ENCODE measurements at places on chromosomes 6 and 20. TPM values are rescaled to one million over a fixed set of nuclear protein-coding genes. Genes with fewer than 3 reads are reported as not detected.

- no peak for DNase-seq
Observed at GRCh38 chr6:8059129-8059528, 5.1 kb downstream of the BLOC1S5 start.

- peak; percentile 72 for DNase-seq
Observed at GRCh38 chr6:19320111-19320581, 517.0 kb upstream of the ID4 start.

- DNase-seq = no peak
Observed at GRCh38 chr20:8250539-8251200, 118.6 kb downstream of the PLCB1 start.

DNA sequence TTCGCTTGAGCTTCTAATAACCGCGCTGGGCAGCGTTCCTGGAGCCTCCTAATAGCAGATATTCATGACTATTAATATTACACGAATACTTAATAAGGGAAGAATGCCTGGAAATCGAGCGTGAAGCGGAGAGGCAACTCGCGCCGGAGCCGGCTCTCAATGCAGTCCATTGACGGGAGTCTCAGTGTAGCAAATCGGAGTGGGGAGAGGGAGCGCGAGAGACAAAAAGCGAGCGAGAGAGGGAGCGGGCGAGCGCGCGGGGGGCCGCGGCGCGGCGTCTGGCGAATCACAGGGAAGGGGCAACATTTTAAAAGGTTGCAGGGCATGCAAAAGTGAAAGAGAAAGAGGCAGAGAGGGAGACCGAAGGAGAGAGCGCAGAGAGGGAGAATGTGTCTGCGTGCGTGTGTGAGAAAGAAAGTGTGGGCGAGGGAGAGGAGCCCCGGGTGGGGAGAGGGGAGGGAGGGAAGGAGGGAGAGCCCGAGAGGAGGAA lies 2.9 kb downstream of the TFAP2A start:
- peak; percentile 92 for DNase-seq

DNA sequence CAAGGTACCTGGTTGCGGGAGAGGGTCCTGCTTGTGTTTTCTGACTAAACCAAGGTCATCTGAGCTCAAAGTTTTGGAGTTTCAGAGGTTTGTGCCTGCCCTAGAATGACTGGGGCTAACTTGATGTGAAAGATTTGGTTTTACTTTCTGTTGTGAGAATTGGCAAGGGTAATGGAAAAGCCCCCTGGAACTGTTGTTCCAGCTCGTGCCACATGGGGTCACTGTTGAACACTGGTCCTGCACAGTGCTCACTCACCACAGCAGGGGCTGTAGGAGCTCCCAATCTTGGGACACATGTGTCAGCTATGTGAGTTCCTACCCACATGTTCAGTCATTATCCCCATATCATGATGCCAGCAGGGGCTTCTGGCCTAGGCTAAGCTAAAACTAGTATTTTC lies 6.5 kb downstream of the TGM6 start:
- DNase-seq = no peak

- no peak for DNase-seq
Observed at GRCh38 chr6:104286641-104287040, 573.1 kb downstream of the HACE1 start.

DNA sequence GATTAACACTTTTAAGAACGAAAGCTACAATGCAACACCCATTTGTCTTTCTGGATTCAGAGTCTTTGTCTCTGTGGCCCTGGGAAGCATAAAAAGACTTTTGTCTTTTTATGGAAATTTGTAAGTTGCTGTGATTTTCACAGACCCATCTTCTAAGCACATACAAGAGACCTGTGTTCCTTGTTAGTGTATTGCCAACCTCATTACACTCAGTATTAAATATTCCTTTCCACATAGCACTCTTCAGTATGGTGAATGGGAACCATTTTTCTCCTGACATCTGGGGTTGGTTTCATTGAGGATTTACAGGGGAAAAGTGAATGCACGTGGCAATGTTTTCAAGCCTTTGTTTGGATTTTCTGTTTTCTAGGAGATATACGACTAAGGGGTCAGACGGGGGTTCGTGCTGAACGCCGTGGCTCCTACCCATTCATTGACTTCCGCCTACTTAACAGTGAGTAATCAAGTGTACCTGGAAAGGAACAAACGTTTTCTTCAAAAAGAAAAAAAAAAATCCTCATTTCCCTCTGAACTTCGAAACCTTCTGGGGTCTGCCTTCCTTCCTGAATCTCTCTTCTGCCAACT lies 141.7 kb downstream of the MTFR2 start:
- DNase-seq = no peak

GRCh38 chr6:159020011-159020410 lies 20.0 kb upstream of the RSPH3 start:
- DNase-seq = no peak

- no peak for DNase-seq
Observed at GRCh38 chr20:43919686-43920403, 5.2 kb downstream of the TOX2 start.

DNA sequence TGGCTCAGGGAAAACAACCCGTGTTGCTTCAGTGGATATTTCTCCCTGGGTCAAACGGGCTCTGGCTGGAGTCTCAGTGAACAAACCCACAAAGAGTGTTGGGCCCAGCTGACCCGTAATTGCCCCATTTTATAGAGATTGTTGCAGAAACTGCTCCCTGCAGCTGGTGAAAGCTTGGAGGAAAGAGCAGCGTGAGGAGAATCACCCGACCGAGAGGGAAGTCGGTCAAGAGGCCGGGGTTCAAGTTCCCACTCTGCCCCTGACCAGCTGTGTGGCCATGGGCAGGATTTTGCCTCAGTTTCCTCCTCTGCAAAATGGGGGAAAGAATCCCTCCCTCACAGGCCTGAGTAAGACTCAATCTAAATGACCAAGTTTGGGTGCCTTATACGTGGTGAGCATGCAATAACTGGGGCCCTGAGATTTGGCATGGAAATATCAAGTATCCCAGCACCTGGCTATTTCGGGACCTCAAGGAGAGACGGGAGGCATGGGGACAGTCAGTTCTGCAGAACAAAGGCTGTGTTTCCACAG lies 1.7 kb upstream of the TGM2 start:
- DNase-seq = no peak

- DNase-seq = no peak
Observed at GRCh38 chr20:57819291-57819690, 109.5 kb upstream of the PMEPA1 start.

DNA sequence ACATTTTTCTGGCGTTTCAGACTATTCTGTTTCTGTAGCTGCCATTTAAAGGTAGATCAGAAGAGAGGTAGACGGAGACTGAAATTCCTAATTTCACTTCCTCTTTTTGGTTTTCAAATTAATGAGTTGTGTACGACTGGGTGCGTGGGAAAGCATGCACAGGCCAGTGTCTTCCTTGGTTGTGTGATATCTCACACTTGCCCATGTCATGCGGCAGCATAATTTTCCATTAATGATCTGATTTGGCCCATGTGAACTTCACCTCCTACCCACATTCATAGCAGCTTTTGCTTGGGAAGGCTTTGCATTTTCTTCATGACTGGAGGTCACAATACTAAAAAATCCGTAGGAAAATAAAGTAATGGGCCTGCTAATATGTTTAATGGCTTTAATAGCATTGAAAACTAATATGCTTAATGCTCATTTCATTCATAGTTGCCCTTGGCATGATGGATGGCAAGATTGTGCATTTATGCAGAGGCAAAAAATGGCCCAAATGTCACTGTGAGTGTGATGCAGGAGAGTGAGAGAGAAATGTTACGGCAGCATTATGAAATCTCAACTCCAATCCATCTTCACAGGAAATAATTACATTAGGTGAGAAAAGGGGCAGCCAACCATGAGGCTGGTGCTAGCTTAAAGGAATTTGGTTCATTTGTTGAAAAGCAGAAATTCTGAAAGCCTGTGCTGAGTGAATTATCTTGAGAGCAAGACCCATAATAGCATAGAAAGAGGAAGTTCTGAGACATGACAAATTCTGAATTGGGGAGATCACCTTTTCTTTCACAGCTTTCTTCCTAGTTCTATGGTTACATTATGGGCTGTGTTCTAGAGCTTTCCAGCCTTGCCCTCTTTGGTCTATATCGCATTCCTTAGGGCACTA lies 69.0 kb upstream of the UST start:
- no peak for DNase-seq

DNA sequence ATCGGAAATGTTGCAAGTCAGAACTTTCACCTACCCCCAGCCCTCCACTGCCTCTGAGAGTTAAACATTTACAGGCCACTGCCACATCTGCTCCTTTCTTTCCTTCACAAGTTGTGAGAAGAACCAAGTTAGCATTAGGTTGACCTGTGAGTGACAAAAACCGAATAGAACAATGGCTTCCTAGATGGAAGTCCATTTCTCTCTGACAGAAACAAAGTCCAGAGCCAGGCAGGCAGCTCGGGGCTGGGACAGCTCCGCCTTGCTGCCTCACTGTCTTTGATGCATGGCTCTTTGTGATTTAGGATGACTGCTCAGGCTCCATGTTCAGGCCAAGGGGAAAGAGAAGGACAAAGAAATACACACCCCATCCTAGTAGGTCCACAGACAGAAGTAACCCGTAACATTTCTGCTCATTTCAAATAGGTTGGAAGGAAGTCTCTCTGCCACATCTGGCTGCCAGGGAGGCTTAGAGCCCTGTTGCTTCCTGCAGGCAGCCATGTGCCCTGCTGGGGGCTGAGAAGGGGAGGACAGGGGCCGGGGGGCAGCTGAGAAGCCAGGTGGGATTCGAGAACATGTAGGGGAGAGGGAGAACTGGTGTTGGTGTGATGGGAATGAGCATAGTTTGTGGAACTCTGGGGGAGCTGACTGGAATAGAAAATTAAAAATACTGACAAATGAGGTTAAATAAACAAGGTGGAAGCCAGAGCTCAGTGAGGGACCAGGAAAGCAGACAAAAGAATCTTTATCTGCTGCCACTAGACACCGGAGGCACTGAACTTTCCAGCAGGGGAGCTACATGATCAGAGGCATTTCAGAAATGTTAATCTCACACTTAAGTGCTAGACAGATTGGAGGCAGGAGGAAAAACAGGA lies 19.5 kb upstream of the IER3 start:
- peak; percentile 82 for DNase-seq

- no peak for DNase-seq
Observed at GRCh38 chr6:69801225-69801624, 4.4 kb upstream of the LMBRD1 start.

GRCh38 chr6:88454658-88455057 lies 288.5 kb upstream of the CNR1 start:
- DNase-seq = no peak

- peak; percentile 55 for DNase-seq
Observed at GRCh38 chr6:113719064-113719463, 138.1 kb upstream of the MARCKS start.

GRCh38 chr20:3164763-3165410 lies 5.2 kb upstream of the FASTKD5 start:
- no peak for DNase-seq

GRCh38 chr6:13295576-13295975 lies 32.8 kb downstream of the TBC1D7 start:
- DNase-seq = no peak

- DNase-seq = no peak
Observed at GRCh38 chr20:13778827-13779226, 5.9 kb downstream of the ESF1 start.

GRCh38 chr6:156969233-156969632 lies 192.1 kb downstream of the ARID1B start:
- DNase-seq = no peak

DNA sequence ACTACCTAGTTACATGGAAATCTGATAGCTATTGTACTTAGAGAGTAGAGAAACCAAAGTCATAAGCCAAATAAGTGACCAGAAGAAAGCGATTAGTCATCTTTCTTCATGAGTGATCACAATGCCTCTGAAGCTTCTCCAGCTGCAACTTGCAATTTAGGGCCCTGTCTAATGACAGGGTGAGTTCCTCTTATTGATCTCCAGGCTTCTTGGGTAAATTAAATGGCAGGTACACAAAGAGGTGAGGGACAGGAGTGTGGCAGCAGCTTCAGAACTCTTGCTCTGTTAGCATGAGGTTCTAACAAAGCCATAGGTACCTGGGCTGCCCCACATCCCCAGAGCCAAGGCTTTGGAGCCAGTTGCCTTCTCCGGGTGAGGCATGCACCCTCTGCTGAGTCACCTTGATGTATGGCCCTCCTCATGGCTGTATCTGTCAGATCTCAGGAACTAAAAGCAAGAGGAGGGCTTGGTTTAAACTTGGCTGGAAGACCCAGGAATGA lies 60.8 kb downstream of the PRDM1 start:
- peak; percentile 32 for DNase-seq

DNA sequence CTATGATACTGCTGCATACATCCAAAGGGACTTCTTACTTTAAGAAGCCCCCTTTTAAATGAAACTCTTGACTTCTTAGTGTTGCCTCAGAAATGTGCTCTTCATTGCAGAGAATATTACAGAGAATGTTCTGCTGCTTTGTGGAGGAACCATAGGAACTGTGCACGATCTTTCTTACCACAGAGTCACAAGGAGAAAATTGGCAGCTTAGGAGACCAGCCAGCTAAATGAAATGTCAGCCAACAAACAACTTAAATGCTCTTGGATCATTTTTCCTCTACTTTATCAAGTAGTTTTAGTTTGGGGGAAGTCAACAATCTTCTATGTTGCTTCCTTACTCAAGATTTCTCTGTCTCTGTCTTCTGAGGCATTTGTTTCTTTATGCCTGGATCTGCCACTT lies 125.9 kb upstream of the MLIP start:
- DNase-seq = no peak

DNA sequence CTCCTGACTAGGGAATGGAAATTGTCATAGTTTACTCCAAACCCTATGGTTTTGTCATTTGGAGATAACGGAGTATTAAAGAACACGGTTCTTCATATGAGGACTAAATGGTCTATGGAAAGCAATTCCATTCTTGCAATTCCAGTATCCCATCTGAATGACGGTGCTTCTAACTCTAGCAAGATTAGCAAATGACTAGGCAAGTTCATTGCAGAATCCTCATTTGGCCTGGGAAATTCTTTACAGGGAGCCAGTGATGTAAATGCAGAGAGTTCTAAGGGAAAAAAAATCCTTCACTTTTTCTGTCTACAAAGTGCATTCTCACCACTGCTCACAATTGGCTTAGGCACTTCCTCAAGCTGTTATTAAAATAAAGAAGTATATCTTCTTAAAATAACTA lies 111.5 kb downstream of the MOXD1 start:
- DNase-seq = no peak

- DNase-seq = no peak
Observed at GRCh38 chr6:142307963-142308748, 6.3 kb downstream of the ADGRG6 start.

GRCh38 chr20:9572670-9573069 lies 58.3 kb downstream of the LAMP5 start:
- no peak for DNase-seq

GRCh38 chr20:19966840-19967239 lies 50.3 kb upstream of the NAA20 start:
- DNase-seq = no peak

Gene LRFN2
- not detected for total RNA-seq

Gene ELOVL4
- total RNA-seq = 15.2 TPM

Gene BIRC7
- total RNA-seq = not detected

Gene SAMD5
- total RNA-seq = 2.5 TPM

Gene LCA5
- 20.0 TPM for total RNA-seq

Gene ZNF391
- total RNA-seq = 10.4 TPM

Gene TTPAL
- 59.0 TPM for total RNA-seq

Gene WFDC5
- 0.33 TPM for total RNA-seq

Gene PROCR
- total RNA-seq = 19.2 TPM

Gene POU5F1
- total RNA-seq = 2.3 TPM

Gene GHRH
- total RNA-seq = not detected

Gene TRAPPC3L
- not detected for total RNA-seq

Gene CLIC5
- not detected for total RNA-seq

Gene IRF4
- not detected for total RNA-seq

Measured in mammary epithelial cell (primary cell).